ENCODE measurements at places on chromosomes 1 and 21.
A peak's percentile ranks its signal among the peaks of the same experiment; 100 is the strongest.

DNA sequence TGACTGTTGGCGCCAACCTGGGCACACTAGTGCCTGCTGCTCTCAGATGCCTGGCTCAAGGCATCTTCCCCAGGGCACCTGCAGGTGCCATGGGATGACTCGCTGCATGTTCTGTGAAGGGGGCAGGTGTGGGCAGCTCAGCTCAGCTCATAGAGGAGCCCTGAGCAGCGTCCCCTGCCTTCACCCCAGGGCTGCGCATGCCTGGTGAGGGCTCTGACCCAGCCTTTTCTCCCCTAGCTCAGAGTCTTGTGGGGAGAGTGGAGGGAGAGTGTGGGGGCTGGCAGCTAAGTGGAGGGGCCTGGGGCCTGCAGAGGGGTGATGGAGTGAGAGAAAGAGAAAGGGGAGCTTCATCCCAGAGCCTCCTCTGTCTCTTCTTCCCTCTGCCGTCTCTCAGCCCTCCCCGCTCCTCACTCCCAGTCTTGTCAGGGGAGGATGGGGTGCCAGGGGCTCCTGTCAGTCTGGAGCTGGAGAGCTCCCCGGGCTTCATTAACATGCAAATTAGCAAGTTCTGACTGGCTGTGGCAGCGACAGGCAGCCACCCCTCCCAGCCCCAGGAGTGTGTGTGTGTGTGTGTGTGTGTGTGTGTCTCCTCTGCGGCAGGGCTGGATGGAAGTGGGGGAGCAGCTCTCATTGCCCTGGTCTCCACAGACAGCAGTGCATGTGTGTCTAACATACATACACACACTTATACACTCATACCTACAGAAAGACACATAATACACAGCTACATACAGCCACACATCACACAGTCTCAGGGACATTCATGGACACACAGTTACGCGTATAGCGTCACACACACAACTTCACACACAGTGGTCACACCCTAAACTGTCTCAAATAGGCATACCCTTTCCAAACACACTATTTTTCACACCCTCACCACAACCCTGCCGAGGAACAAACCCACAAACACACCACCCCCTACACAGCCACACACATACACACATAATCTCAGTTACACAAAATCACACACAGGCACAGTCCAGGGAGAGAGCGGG is 34.0 kb downstream of the FOXO6 start:
- no peak for DNase-seq

DNA sequence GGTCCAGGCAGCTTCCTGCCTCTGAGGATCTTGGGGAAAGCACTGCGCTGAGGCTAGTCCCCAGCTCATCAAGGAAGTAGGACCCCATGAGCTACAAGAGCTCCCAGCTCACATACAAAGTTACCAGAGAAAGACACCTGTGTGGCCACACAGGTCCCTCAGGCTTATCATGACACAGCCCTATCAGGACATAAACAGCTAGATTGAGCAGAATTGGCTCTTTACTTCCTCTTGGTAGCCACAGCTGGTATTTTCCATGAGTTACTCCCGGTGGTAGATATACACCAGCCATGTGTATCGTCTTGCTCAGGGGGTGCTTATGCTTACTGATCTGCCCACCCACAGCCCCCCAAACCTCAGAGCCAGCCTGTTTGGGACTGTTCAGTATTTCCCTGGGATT is 1.2 kb downstream of the LENEP start:
- no peak for DNase-seq

- DNase-seq = no peak
These were observed 47.2 kb downstream of the LRRC53 start for GRCh38 chr1:74465193-74465681.

GRCh38 chr1:94778808-94779207 is 41.3 kb upstream of the SLC44A3 start:
- DNase-seq = no peak

DNA sequence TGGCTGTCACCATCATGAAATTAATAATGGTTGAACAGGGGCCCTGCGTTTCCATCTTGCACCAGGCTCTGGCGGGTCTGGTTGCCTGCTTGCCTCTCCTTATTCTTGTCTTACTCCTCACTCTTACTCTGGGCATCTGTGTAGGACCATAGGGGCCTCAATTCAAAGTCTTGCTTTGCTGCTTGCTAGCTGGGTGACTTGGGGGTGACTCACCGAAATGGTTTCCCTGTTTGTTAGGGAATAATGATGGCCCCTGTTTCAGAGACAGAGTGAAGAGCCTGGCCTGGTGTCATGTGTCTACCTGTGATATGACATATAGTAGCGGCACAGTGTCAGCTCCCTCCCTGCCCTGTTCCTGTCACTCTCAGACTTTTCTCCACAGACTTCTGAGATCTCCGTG is 24.6 kb downstream of the KCNC4 start:
- no peak for DNase-seq

DNA sequence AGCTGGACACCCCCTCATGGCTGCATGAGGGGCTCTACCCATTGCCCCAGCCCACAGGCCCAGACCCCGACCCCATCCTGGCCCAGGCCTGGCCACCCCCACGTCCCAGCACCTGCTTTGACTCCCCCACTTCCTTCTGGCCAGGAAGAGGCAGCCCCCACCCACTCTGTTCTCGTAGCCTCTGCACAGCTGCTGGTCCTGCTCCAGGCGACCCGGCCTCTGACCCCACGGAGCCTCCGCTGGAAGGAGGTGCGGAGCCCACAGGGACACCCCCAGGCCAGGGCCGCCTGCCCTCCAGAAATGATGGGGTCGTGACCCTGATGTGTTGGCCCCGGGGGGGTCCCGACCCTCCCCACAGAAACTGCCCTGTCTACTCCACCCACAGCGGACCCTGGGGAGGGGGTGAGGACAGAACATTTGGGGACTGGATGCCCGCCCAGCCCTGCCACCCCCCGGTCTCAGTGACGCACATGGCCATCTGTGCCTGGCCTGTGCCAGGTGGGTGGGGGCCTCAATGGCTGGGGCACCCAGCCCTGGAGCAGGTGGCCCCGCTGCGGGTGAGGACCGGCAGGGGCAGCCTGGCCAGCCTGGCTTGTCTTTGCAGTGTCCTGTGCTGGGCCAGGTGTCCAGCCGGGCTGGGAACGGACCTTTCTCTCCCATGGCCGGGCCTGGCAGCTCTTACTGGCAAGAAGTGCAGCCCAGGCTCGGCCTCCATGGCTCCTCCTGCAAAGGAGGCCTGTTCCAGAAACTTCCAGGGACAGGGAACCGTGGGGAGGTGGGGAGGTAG is 78.6 kb downstream of the MORN1 start:
- no peak for DNase-seq

GRCh38 chr1:2545754-2546514 is 10.2 kb upstream of the TNFRSF14 start:
- peak; percentile 92 for DNase-seq

DNA sequence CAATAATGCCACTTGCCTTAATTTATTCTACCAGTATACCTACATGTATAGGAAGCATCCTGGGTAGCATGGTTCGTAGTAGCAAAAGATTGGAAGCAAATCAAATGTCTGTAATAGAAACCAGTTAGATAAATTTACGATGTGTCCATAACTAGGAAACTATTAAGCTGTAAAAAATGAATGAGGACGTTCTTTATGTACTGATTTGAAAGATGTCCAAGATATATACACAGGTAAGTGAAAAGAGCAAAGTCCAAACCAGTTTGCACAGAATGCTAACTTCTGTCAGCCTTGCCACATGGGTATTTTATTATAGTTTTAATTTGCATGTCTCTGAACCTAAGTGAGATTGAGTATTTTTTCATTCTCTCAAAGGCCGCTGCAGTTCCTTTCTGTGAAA is 251.8 kb upstream of the IRF2BP2 start:
- no peak for DNase-seq

- peak; percentile 45 for DNase-seq
These were observed 1.9 kb downstream of the MANEAL start for GRCh38 chr1:37795340-37796125.

DNA sequence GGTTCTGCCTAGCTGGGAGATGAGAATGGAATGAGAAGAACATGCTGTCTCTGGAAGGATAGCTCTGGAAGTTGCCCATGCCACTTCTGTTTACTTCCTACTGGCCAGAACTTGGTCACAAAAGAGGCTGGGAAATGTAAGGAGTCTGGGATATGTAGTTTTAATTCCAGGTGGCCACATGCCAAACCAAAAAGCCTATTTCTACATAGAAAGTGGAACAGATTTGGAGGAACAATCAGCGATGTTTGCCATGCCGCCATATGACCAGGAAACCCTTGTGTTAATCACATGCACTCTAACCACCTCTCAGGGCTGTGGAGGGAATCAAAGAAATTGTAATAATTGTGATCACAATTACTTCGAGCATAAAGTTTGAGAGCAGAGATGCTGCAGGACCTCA is 10.0 kb upstream of the OLIG2 start:
- DNase-seq = no peak

- DNase-seq = no peak
These were observed 26.6 kb downstream of the PTPN14 start for GRCh38 chr1:214524824-214525223.

- no peak for DNase-seq
These were observed 15.4 kb downstream of the CD247 start for GRCh38 chr1:167502719-167503462.

GRCh38 chr1:1462318-1462966 is 9.1 kb upstream of the ATAD3B start:
- no peak for DNase-seq

Data from activated CD4-positive, alpha-beta T cell treated with anti-CD3 and anti-CD28 coated beads, Interleukin-2, amount 50 U/mL, for 16 hours (primary cell).